SIG-M5 (cell line): ENCODE measurements at places on chromosomes 2 and 18.

DNA sequence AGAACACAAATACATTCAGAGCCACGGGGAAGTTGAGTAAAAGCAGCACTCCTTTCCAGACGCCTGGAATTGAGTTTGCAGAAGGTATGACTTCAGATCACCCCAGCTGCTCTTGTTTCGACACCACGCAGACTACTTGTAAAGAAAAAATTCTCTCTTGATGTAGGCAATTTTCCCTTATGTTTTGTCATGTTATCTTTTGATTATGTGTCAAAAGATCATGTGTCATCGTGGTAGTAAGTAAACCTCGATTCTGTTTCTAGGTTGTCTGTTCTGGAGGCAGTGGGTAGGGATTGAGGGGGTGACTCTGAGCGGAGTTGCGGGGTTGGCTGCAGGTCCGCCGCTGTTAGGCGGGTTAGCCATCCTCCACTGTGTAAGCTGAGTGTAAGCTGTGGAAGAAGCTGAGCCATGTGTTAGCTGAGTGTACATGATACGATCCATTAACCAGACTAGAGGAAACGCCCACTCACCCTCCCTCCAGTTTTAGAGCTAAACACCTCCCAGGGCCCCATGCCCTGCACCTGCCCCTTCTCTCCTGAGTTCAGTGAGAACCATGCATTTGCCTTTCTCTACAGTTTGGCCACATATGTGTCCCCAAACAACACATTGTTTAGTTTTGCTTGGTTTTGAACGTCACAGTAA, 181.8 kb downstream of the SNTG2 start:
- no peak for DNase-seq

DNA sequence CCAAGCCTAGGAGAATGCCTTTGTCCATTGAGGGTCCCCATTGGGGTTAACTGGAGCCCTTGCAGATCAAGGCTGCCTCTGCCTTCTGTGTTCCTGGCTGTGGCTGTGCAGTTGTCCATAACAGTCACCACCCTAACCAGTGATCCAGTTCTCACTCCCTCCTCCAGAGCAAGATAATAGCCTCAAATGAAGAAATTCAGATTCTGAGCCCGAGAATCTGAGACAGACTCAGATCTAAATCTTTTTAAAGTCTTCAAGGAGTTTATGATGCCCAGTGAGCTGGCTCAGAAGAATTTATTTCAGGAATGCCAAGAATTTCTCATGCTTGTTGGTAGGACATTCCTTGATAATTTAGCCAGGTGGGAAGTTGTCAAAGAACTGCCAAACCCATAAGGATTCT, 44.3 kb upstream of the RAB6C start:
- no peak for DNase-seq

DNA sequence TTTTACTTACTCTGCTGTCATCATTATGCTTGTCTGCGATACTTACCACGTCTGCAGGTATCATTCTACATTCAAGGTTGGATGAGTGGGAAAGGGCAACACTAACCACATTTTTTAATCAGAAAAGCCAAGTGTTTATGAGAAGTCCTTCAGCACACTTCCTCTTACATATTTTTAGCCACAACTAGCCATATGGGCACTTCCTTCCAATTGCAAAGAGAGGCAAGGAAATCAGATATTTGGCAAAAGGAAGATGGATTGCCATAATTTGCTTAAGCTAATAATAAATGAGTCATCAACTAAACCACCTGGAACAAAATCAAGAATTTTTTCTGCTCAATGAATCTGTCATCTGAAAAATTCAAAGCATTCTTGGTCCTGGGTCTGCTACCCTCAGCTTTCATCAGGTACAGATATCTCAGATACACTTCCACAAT, 16.7 kb upstream of the MRO start:
- DNase-seq = no peak

DNA sequence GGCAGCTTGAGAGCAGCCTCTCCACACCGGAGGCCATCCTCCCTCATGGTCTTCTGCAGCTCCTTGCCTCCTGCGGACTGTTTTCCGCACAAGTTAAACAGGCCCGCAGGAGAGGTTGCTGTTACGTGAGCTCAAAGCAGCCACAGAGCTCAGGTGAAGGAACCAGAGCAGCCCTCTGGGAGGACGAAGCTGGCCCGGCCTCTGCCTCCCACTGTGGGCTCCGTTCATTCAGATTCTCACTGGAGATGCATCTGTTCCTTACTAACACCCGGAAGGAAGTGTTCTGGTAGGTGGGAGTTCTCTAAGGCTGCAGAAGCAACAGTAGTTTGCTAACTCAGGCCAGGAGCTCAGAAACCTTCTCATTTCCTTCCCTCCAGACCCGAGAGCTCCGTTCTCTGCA, 10.9 kb downstream of the DIPK1C start:
- DNase-seq = no peak

GRCh38 chr2:132953771-132954170, 283.8 kb upstream of the LYPD1 start:
- no peak for DNase-seq

DNA sequence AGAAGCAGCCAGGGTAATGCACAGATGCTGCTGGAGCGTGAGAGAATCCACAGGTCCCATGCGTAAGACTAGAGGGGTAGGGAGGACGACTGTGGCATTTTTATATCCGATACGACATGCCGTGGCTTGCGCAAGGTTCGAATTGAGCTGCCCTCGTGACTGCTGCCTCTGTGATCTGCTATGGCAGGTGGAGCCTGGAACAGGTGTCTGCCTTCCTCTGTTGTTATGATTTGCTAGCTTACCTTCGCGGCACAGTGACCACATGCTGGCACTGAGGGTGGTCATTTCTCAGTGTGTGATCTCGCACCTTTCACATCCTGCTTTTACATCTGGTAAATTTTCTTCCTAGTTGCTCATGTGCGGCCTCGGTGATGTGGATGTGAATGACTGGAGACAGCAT, 240.2 kb downstream of the ALPK2 start:
- DNase-seq = no peak

DNA sequence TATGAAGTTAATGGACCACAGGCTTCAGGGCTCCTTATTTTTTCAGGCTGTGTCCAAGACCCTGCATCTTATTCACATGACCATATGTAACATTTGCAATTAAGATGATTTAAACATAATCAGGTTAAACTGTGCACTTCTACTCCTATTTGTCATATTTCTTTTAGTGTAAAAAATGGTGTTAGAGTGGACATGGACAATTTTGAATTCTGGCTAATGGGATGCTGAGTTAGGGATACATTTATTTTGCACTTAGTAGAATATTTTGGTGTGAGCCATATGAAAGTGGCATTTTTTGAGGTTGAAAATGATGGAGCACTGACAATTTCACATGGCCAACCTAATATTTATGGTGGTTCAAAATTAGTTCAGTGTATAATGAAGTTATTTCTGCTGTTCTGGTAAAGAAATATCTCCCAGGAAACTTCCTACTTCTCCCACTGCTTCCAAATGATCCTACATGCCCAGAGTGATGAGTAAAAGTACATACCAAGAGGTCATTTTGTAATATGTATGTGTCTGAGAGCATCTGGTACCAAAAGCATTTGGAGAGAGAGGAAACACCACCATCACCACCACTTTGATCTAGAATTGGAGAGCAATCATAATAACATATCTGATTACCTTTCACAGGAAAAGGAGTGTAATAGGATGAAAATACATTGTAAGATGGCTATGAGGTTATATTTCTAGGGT, 36.0 kb downstream of the GULP1 start:
- DNase-seq = no peak

- no peak for DNase-seq
These were observed 60.6 kb upstream of the CD28 start for GRCh38 chr2:203645831-203646230.

DNA sequence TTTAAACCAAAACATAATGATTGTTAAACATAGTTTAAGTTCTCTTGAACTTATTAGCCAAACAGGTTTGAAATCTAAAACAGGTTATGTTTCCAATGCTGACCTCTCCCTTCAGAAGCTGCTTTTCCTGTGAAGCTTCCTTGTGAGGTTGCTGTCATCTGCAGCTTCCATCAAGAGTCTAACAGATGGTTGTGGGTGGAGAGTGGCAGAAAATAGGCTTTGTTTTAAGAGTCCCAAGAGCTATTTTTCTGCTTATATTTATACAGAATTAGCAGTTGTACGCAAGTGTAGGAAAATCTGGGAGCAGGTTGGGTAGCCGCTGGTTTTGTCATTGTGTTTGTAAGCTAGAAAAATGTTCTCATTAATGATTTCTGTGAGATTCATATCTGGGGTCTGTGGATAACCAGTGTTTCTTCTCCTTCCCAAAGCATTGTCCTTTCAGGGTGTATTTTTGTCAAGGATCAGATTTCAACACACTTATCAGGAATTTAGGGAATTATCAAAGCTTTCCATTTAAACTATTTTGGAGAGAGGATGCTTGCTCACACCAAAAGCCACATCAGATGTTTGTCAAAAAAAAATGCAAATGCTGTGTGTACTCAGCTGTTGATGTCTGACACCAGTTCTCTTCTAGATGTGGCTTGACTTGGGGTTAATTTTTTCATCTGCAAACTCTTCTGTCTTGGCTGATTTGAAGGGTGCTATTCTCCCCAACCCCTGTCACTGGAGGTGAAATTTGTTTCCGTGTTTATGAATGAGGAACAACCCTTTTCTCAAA, 78.1 kb upstream of the KIF5C start:
- DNase-seq = no peak

GRCh38 chr2:85584857-85585780, 888 bp downstream of the VAMP5 start:
- DNase-seq = no peak

- no peak for DNase-seq
These were observed 133.5 kb downstream of the SPTBN1 start for GRCh38 chr2:54589340-54590215.

DNA sequence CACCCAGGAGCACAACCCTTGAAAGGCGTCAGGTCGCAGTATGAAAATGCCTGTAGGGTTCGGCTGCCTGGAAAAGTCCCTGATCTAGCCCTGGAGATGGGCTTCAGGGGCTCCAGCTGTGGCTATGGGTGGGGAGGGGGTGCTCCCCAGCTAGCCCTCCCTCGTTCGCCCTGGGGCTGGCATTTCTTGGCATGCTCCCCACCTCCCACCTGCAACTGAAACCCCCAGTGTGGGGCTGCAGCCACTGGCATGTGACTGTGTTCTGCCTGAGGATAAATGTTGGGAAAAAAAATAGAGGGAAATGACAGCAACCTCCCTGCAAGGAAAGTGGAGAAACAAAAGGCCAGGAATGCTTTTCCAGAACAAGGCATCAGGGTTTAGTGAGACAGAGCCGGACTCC, 109.2 kb downstream of the COPS8 start:
- DNase-seq = no peak

DNA sequence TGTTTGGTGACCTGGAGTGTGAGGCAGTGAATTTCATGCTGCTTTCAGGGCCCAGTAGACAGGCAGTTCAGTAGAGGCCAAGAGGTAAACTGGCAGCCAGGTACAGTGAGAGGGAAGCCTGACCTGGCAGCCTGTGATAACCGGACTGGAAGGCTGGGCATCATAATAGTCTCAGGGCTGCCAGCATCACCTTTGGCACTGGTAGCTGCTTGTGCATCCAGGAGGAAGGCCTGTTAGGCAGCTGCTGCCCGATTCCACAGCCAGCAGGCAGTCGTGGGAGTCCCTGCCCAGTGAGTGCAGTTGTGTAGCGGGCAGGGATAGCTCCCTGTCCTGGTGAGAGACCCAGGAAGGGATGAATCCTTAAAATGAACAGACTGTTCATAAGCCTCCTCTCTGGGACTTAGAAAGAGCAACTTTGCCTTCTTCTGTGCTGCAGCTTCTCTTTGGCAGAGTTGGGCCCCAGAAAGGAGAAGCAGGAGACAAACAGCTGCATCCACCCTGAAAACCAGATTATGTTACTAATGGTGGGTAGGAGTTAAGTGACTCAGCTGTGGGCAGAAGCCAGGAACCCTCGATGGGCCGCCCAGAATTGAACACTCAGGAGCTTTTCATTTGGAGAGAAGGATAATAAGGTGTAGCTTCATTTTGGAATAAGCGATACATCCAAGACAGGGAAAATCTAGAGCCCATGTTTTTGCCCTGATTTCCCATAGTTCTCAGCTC, 8.1 kb upstream of the GPBAR1 start:
- no peak for DNase-seq

- no peak for DNase-seq
These were observed 178.2 kb upstream of the ZC3H15 start for GRCh38 chr2:186307871-186308270.

- no peak for DNase-seq
These were observed 34.5 kb downstream of the KLHL29 start for GRCh38 chr2:23419171-23420090.

DNA sequence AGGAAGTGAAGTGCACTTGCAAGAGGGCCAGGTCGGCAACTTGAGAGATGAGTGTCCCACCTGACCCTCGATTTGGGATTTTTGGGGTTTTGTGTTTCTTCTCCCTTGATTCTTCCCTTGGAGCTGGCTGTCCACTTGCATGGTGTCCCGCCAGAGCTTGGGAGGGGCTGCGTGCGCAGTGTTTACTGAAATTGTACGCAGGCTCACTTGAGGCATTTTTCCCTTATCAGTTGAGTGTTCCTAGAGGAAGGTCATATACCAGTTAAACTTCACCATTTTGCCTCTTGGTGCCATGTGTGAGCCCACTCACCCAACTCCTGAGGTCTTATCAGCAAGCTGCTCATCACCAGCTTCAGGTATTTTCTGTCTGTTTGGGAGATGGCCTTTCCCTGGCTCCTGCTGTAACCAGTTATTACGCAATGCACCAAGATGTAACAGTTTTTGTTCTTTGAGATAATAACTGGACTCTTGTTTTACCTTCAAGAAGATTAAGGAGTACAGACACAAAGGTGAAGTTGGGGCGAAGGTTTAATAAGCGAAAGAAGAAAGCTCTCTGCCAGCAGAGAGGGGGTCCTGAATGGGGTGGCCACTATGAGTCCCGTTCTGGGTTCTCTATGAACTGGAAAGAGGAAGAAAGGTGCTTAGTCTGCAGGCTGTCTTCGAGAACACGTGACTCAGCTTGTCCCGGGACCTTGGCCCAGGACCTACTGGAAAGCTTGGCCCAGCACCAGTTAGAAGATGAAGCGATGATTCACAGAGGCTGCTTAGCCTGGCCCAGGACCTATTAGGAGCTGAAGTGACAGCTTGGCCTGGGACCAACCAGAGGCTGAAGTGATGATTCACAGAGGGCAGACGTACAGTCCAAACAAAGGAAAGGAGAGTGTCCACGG, 21.5 kb upstream of the TXNL4A start:
- DNase-seq = no peak

- no peak for DNase-seq
These were observed 52.7 kb downstream of the CRIM1 start for GRCh38 chr2:36408198-36408703.

GRCh38 chr2:23624915-23625314, 239.9 kb downstream of the KLHL29 start:
- DNase-seq = no peak

DNA sequence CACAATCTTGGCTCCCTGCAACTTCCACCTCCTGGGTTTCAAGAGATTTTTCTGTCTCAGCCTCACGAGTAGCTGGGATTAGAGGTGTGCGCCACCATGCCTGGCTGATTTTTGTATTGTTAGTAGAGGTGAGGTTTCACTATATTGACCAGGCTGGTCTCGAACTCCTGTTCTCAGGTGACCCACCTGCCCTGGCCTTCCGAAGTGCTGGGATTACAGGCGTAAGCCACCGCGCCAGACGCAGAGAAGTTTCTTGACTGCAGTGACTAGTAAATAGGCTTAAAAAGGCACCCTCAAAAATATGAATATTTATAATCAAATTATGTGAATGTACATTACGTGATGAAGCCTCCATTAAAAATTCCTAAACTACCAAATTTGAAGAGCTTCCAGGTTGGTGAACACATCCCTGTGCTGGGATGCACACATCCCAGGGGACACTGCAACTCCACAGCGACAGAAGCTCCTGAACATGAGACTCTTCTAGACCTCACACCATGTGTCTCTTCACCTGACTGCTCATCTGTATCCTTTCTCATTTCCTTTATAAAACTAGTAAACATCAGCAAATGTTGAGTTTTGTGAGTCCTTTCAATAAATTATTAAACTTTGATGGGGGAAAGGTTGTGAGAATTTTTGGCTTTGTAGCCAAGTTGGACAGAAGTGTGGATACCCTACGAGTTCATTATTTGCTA, 203.3 kb upstream of the SPOPL start:
- no peak for DNase-seq
